ENCODE measurements at places on chromosomes 3 and 15.

- peak; percentile 83 for DNase-seq
Measured at GRCh38 chr3:72907131-72907711, 19.4 kb downstream of the GXYLT2 start.

- DNase-seq, result no peak
Measured at GRCh38 chr3:71243229-71243628, 340.3 kb downstream of the FOXP1 start.

DNA sequence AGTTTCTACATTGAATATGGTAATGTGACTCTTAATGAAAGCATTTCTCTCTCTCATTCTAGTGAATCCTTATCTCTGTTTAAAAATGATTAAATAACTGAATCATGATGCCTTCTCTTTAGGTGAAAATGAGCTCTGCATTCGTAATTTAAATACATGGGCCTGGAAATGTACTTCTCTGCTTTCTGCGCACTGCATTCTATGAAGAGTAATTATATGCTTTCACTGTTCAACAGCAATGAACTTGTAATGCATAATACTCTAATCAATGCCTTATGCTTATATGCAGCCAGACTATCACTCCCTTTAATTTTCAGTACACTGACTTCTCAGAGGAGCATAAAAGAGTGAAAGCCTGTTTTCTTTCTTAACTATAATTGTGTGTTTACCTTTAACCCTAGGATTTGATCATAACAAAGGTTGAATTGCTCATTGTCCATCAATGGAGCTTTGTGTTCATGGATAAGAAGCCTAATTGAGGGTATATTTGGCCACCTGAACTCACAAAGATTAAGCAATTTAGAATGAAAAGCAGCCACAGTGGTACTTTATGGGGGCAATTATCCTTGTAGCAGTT is 330.8 kb upstream of the PDZRN3 start:
- no peak for DNase-seq

- no peak for DNase-seq
Measured at GRCh38 chr3:157672061-157672460, 168.8 kb upstream of the VEPH1 start.

Data from fibroblast of the conjunctiva (primary cell).